ENCODE measurements at places on chromosomes 6 and 20. TPM values are rescaled to one million over a fixed set of nuclear protein-coding genes. Genes with fewer than 3 reads are reported as not detected.

Gene PLCB1
- 12.0 TPM for total RNA-seq

DNA sequence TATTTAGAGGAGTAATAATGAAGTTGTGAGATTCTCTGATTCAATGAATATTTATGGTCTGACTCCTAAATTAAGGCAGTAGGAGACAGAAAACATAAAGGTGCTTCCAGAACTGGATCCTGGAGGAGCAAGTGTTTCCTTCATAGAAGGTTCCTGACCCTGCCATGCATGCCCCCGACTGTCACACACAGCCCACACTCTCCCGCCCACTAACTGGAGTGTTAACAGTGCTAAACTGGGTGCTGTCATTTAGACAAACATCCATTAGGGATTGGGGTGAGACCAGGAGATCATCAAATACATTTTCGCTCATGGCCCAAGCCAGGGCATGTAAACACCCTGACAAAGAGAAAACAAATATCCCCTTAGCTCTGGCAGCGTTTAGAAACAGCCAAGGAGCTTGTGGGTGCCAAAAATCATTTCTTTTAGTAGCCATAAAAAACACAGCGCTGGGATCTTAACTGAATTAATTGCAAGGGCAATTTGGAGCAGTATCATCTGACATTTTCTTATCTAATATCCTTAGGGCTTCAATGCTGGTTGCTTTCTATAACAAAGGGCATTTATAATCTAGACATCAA, 46.8 kb downstream of the INSM1 start:
- H3K27me3 ChIP-seq = peaks cover 5% of the 10 kb centered on the region
- peaks cover 5% of the 10 kb centered on the region for H3K36me3 ChIP-seq
- no peak for DNase-seq
- no peak overlapping the region for H3K4me3 ChIP-seq
- H3K4me1 ChIP-seq = peaks cover 30% of the 10 kb centered on the region

- no peak overlapping the region for H3K27ac ChIP-seq
- DNase-seq = no peak
- no peaks in the 10 kb centered on the region for H3K27me3 ChIP-seq
Observed at GRCh38 chr20:22744341-22745193, 160.2 kb upstream of the FOXA2 start.

DNA sequence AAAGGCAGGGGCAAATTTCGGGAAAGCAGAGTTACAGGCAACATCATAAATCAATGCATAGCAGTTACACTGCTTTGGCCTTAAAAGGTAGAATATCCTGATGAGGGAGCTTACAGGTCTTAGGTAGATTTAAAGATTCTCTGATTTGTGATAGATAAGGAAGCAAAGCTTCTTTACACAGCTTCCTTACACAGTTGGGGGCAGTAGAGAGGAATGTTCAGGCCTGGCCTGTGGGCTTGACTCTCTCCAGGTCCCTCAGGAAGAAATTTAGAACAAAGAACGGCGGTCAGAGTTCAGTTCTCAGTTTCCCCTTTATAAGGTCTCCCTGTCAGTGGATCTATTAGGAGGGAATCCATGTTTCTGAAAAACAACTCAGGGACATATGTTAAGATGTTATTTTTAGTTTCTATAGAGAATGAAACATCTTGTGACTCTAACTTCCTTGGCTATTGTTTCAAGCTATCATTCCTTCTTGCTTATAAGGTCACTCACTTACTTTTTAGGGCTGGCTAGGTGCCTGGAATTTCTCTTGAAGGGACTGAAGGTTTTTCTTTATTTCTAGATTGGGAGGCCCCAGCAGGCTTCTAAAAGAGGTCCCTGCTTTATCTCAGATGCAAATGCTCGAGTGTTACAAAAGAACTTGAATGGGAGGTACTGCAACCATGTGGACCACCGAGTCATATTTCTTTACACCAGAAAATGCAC, 11.8 kb downstream of the HLA-B start:
- H3K27me3 ChIP-seq = peaks cover 51% of the 10 kb centered on the region
- H3K36me3 ChIP-seq = no peaks in the 10 kb centered on the region
- no peaks in the 10 kb centered on the region for H3K4me1 ChIP-seq
- H3K4me3 ChIP-seq = no peak overlapping the region
- no peak overlapping the region for H3K27ac ChIP-seq

DNA sequence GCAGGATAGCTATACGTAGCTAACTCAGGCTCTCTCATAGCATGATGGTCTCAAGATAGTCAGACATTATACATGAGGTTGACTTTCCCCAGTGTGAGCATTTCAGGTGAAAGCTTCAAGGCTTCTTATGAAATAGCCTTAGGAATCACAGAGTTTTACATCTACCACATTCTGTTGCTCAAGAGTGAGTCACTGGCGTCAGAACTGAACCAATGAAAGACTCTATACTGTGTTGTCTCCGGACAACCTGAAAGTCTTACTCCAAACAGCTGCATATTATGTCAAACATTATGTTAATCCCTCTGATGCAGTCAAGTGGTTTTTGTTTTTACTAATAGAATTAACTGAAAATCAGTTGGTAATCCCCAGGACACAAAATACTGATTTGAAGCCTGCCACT, 79.8 kb upstream of the TRDN start:
- H3K4me3 ChIP-seq = no peak overlapping the region
- no peaks in the 10 kb centered on the region for H3K4me1 ChIP-seq
- H3K36me3 ChIP-seq = no peaks in the 10 kb centered on the region

DNA sequence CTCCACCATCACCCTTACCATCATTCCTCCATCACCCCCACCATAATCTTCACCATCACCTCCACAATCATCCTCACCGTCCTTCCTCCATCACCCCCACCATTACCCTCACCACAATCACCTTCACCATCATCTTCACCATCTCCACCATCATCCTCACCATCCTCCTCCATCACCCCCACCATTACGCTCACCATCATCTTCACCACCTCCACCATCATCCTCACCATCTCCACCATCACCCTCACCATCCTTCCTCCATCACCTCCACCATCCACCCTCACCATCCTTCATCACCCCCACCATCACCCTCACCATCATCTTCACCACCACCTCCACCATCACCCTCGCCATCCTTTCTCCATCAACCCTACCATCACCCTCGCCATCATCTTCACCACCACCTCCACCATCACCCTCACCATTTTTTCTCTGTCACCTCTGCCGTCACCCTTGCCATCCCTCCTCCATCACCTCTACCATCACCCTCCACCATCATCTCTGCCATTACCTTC, 33.1 kb upstream of the MPC1 start:
- H3K4me3 ChIP-seq = no peak overlapping the region
- no peak overlapping the region for H3K27ac ChIP-seq
- H3K27me3 ChIP-seq = no peaks in the 10 kb centered on the region
- H3K4me1 ChIP-seq = peaks cover 5% of the 10 kb centered on the region
- DNase-seq = no peak
- peaks cover 15% of the 10 kb centered on the region for H3K36me3 ChIP-seq

DNA sequence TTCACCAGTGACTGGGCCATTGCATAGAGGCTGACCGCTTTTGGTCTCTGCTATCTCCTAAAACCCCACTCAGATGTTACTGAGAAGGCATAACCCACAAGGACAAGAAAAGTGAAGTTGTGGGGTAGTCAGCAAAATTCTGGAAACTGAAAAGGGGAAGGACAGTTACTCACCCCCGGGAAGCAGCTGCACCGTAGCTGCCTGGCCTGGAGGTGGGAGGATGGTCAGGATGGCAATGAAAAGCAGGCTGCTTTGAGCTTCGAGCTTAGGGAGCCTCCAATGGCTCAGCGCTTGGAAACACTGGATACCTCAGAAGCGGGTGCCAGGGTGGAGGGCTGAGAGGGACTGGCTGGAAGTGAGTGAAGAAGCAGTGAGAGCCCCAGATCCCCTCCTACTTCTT, 56.0 kb downstream of the KCNK5 start:
- H3K4me3 ChIP-seq = no peak overlapping the region
- peaks cover under 1% of the 10 kb centered on the region for H3K27me3 ChIP-seq
- no peaks in the 10 kb centered on the region for H3K36me3 ChIP-seq
- no peaks in the 10 kb centered on the region for H3K4me1 ChIP-seq
